Left ventricle myocardium superior (tissue), 1 donor: ENCODE measurements at places on chromosomes 11 and 22.
A peak's percentile ranks its signal among the peaks of the same experiment; 100 is the strongest.

DNA sequence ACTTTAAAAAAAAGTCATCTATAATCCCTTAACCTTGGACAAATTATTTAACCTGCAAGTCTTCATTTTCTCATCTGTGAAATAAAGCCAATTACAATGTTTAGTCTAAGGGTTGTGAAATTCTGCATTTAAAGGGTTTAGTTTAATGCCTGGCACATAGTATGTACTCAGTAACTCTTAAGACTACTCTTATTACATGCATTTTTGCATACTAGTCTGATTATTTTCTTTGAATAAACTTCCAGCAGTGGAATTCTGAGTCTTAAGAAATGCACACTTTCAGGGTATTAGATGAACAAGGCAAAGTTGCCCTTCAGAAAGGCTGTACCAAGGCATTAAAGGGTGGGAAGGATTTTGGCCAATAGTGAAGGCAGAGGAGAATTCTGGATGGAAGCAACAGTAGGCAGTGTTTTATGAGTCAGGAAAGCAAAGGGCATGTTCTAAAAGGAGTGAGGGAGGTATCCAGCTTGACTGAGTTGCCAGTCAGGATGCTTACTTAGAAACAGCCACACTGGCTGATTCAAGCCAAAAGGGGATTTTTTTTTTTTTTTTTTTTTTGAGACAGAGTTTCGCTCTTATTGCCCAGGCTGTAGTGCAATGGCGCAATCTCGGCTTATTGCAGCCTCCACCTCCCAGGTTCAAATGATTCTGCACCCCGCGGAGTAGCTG lies 50.5 kb downstream of the SWAP70 start:
- DNase-seq = no peak

- no peak for DNase-seq
These were observed 75.6 kb downstream of the CLPB start for GRCh38 chr11:72358466-72359405.

- no peak for DNase-seq
These were observed 585 bp downstream of the THYN1 start for GRCh38 chr11:134252346-134253187.

DNA sequence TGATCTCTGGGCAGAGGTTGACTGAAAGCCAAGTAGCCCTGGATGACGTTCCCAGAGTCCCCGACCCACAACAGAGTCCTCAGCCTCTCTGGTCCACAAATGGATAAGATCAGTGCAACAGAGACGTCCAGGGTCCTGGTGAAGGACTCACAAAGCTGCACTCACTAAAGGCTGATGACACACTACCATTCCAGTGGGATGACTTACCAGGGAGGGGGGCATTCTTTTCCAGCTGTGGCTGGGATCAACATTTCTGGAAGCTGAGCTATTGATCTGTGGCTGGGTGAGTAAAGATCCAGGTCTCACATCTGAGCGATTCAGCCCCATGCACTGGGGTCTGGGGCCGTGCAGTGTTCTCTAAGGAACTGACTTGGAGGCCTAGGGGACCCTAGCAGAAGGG lies 296.2 kb downstream of the NTM start:
- no peak for DNase-seq

DNA sequence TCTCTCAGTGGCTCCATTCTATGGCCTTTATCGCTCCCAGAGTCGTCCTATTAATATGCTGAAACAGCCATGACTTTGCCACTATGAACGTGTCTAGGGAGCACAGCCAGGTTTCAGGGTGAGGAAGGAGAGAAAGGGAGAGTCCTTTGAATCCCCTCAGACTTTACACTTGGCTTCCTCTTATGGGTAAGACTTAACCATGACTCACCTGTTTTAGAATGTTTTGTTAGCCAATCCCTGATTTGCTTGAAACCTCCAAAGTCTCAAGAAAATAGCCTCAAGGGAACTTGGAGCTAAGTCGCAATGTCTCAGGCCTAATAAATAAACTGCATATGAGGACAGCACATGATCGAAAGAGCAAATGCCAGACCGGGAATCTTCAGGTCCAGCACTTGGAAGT lies 131.2 kb upstream of the RCN1 start:
- DNase-seq = no peak

DNA sequence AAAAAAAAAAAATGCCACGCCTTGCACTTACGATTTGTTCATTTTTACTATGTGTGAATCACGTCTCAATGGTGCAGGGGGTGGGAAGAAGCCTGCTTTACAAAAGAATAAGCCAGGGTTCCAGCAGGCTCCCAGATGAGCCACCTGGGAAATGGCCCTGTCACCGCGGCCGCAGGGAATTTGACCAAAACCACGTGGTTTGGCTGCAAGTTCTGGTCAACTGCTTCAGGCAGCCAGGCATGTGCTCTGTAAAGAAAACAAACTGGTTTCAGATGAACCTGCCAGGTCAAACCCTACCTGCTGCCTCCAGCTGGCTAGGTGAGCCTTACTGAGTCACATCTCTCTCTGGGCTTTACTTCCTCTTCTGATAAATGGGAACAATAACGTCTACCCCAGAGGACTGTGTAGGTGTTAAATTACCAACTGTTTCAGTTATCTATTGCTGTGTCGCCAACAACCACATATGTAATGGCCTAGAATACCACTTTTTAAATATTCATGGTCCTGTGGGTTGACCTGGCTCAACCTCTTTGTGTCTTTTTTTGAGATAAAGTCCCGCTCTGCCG lies 30.5 kb upstream of the GCAT start:
- DNase-seq = no peak

DNA sequence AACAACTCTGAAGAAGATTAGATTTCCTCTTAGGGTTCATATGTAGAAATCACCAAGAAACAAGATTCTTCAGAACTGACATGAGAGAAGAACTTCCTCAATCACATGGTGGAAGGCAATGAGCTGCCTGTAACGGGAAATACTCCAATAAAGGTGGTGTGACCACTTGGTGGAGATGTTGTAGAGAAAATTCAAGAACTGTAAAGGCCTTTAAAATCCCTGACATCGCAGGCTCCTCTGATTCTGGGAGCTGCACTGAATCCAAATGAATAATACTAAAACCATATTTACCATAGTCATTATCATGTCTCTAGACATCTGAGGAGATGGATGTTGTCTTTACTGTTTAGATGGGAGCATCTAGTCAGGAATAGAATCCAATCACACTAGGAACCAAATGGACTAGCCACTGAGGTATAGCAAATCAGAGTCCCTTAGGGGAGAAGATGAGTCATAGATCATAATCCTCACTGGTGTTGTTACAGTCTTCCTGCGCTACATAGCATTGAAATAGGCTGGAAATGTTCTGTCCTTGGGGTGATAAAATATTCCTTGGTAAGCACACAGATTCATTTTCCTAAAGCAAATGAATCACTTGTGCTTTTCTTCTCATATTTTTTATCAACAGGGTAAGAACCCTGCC lies 321.6 kb upstream of the TENM4 start:
- DNase-seq = no peak

DNA sequence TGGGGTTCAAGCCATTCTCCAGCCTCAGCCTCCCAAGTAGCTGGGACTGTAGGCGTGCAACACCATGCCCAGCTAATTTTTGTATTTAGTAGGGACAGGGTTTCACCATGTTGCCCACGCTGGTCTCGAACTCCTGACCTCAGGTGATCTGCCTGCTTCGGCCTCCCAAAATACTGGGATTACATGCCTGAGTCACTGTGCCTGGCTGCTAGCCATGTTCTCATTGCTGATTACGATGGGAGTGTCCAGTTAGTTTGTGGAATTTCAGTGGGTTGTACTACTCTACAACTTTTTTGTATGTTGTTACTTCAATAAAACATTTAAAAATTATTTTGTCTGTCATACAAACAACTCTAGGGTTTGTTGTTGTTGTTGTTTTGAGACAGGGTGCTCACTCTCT lies 4.8 kb upstream of the VPS11 start:
- no peak for DNase-seq

DNA sequence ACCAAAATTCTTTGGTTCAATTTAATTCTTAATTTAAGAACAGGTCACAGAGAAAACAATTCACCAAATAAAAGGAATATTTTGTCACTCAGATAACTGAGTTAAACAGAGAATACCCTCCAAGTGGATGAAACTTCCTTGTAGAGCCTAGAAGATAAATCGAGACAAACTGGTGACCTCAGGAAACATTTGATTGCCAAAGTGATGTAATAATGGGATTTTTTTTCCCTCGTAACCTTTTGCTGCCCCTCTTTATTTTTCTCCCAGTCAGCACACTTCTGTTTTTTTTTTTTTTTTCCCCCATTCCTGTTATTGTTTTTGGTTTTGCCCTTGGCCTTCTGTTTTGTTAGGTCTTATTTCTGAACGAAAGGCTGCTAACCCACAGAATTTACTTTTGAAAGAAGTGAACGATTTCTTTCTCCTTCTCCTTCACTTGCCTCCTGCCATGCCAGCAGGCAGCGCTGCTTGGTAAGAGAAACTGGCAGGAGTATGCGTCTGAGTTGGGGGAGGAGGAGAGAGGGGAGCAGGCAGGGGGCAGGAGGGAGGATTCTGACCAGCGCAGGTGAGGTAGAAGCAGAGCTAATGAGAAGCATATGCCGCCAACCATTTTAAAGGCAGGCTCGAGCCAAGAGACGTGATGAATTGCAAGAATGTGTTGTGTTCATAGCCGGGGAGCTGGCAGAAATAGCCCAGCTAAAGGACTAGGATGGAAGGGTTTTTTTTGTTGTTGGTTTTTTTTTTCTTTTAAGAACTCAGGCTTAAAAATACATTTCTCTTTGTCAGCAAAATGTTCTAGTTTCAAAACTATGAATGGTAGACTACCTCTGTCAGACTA lies 121.9 kb upstream of the MTMR2 start:
- peak; percentile 38 for DNase-seq

- DNase-seq = no peak
These were observed 99.0 kb upstream of the NNMT start for GRCh38 chr11:114196997-114197703.

DNA sequence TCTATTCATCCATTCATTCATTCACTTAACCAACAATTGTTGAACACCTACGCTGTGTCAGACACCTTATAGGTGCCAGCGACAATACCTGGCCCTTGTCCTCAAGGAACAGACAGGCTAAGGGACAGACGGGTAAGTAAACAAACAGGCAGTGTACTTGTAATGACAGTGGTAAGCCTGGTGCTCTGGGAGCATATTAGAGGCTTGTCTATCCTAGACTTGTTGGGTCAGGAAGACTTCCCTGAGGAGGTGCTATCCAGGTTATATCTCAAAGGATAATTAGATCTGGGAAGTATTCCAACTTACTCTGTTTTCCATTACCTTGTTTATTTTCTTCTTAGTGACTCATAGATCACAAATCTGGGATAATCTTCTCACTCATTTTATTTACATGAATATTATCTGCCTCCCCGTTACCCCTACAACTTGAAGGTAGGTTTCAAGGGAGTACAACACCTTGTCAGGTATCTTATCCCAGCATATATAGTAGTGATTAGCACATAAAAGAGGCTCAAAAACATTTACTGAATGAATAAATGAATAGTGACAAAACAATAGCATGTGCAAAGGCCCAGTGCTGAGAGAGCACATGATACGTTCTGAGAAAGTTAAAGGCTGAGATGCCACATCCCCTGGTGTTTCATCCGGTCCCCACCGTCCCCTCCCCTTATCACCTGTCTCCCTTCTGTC lies 75.3 kb upstream of the NCAM1 start:
- DNase-seq = no peak

- DNase-seq = no peak
These were observed 34.3 kb downstream of the TSPAN18 start for GRCh38 chr11:44760917-44761550.

DNA sequence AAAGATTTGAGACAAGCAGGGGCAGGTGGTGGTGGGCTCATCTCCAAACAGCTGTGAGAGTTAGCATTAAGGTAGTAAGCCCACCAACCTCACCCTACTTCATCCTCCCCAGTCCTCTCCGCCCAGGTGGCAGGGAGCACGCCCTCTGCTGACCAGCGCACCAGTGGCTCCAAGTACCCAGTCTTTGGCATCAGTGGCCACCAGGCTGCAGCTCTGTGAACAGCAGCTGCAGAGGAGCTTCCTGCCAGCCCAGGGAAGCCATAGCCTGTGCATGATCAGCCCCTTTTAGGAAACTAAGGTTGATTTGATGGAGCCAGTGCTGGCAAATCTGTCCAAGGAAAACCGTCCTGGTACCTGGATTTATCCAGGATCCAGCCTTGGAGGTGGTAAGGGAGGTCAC lies 21.7 kb downstream of the CAVIN3 start:
- DNase-seq = peak; percentile 71

- no peak for DNase-seq
These were observed 57.4 kb upstream of the RCN1 start for GRCh38 chr11:32033491-32033890.

GRCh38 chr11:15923183-15923582 lies 433.2 kb downstream of the SOX6 start:
- no peak for DNase-seq

DNA sequence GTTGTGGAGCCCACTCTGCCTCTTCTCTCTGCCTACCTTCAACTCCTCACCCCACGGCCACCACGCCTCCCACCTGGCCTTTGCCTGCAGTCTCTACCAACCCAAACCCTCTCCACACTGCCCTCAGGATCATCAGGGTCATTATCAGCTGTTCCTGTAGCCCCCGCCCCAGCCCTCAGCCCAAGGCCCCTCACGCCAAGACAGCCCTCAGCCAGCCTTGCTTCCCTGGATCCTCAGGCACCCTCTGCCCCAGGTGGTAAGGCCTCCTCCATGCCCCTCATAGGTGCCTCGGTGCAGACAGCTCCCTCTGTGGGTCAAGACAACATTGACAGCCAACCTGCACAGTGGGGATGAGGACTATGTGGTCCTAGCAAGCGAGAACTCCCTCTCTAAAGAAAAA lies 1.7 kb downstream of the SBF1 start:
- DNase-seq = no peak

DNA sequence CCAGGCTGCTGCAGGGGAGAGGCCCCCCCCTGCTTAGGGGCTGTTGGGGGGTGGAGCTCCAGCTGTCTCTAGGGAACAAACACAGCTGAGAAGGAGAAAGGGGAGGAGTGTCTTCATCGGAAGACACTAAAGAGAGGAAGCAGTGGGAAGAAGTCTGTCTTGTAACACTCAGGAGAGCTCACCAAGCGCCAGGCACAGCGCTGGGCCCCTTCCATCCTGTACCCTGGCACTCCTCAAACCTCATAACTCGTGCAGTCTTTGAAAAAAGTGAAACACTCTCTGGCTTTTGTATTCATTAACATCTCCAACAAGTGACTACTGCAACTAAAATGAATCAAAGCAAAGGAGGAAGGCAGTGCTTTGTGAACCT lies 67.4 kb upstream of the PRDM11 start:
- DNase-seq = no peak

GRCh38 chr11:71977743-71978418 lies 20.8 kb upstream of the IL18BP start:
- DNase-seq = no peak

DNA sequence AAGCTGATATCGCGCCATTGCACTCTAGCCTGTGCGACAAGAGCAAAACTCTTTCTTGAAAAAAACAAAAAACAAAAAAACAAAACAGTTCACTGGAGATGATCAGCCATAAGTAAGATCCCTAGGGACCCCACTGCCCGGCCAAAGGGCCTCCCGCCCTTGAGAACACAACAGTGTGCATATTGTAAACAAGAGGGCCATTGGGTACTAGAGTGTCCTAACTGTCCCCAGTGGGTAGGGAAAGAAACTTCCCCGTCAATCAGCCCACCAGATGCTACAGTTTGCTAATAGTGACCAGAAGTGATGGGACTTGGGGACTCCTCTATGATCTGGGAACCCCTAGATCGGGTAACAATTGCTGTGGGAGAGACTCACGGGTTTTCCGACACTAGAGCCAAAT lies 3.7 kb upstream of the ACY3 start:
- DNase-seq = no peak
